ENCODE measurements at places on chromosomes 2 and 18.

DNA sequence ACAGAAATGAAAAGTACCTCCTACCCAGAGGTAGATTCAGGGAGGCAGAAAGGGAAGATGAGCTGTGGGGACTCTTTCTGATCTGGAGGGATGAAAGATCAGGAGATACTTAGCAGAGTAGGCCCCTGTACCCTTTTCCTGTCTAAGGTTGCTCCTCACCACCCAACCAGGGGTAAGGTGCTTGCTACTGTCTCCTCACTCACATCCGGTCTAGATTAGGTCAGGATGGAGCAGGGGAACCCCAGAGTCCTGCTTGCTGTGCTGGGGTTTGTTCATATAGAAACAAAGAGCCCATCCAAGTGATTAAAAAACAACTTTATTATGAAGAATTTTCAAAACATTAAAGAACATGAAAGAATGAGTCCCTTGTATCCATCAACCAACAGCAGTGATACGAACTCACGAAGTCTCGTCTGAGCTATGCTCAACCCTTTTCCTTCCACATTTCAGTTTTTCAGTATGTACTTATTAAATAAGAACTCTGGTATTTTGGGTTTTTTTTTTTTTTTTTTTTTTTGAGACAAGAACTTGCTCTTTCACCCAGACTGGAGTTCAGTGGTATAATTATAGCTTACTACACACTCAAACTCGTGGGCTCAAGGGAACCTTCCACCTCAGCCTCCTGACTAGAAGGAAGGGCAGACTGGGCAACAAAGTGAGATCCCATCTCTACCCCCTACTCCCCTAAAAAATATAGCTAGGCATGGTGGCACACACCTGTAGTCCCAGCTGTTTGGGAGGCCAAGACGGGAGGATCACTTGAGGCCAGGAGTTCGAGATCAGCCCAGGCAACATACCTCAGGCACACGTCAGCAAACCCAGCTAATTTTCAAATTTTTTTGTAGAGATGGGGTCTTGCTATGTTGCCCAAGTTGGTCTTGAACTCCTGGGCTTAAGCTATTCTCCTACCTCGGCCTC lies 28.5 kb upstream of the MCFD2 start:
- H3K4me1 ChIP-seq: peaks cover 15% of the 10 kb centered on the region
- no peak for DNase-seq
- no peak overlapping the region for H3K27ac ChIP-seq
- no peaks in the 10 kb centered on the region for H3K36me3 ChIP-seq
- peaks cover 20% of the 10 kb centered on the region for H3K27me3 ChIP-seq

DNA sequence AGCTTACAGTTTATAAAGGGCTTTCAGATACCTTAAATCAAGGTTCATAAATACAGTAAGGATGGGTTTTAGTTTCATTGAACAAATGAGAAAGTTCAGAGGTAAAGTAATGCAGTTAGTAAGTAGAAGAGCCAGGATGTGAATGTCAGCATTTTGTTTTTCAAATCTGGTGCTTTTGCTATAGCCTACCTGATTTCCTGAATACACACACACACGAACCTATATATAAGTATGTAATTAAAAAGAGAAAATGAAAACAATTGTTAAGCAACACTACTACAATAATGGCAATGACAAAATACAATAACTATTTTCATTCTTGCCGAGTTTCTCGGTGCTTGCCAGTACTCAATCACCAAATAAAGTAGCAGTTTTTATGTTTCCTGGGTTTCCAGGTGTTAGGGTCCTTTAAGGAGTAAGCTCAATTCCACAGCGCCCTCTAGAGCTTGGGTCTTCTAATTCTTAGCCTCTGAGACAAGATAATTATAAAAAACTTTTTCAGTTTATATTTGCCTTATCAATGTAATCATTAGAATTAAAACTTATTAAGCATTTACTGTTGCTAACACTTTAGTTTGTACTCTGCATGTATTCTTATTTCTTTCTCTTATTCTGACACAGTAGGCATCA lies 512.9 kb upstream of the ACVR2A start:
- H3K4me3 ChIP-seq: no peak overlapping the region
- DNase-seq: peak; percentile 69
- no peaks in the 10 kb centered on the region for H3K27me3 ChIP-seq
- H3K4me1 ChIP-seq: no peaks in the 10 kb centered on the region
- H3K27ac ChIP-seq: no peak overlapping the region

- H3K4me3 ChIP-seq: no peak overlapping the region
- H3K36me3 ChIP-seq: no peaks in the 10 kb centered on the region
- no peak for DNase-seq
- peaks cover 13% of the 10 kb centered on the region for H3K4me1 ChIP-seq
- no peaks in the 10 kb centered on the region for H3K27me3 ChIP-seq
These were observed 47.9 kb upstream of the PELI1 start for GRCh38 chr2:64192125-64192479.

GRCh38 chr2:57882895-57883515 lies 163.6 kb upstream of the VRK2 start:
- H3K27me3 ChIP-seq: no peaks in the 10 kb centered on the region
- no peaks in the 10 kb centered on the region for H3K4me1 ChIP-seq
- H3K27ac ChIP-seq: no peak overlapping the region

DNA sequence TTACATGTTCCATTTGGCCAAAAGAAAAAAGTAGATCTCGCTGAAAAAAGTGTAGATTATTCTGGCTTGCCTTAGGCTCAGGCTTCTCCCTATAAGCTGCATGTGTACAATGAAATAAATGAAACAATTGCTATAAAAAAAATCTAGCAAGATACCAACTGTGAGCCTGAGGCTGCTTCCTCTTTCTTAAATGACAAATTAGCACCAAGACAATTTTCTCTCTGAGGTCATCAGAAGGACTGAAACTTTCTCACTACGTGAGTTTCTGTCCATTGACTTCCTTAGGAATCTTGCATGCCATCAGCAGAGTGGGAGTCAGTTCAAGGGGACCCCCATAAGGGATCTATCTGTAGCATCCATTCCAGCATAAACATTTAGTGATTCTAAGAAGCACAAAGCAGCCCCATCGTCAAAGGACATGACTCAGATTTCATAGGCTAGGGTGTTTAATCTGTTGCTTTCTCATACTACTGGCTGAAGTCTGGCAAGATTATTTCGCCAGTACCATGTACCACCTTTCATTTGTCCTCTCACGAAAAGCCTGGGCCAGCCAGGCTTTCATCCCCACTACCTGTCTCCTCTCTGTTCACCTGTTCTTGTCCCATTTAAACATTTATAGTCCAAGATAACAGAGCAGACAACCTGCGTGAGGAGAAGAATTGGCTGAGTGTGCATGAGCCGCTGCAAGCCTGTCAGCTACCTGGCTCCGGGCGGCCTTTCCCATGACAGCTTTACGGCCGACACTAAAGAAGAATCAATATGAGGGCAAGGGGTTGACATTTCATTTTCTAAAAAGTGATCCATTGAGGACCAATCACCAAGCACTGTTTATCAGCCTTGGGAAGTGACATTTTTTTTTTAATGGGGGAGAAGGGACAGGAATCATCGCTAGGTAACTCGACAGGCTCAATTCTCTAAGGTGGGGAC lies 120.0 kb downstream of the EPHA4 start:
- H3K36me3 ChIP-seq: peaks cover 60% of the 10 kb centered on the region
- H3K4me3 ChIP-seq: no peak overlapping the region
- DNase-seq: no peak
- H3K27ac ChIP-seq: no peak overlapping the region
- H3K27me3 ChIP-seq: peaks cover 7% of the 10 kb centered on the region
- peaks cover 14% of the 10 kb centered on the region for H3K4me1 ChIP-seq

GRCh38 chr2:240507060-240507777 lies 50.6 kb downstream of the ANKMY1 start:
- no peak overlapping the region for H3K4me3 ChIP-seq
- no peaks in the 10 kb centered on the region for H3K4me1 ChIP-seq
- H3K27ac ChIP-seq: no peak overlapping the region

DNA sequence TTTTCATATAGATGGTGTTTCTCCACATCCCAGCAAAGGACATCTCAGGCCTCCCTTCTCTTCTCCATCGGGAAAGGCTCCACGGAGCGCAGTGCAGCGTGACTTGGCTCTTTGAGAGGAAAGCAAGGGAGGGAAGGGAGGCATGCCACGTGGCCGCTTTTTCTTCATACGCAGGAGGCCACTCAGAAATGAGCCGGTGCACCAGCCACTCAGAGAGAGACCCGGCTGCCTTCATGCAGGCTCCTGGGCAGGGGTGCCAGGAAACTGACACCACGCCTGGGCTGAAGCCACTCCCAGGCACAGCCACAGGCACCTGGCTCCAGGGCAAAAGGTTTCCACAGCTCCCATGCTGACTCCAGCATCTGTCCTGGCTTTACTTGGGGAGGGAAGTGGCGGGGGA lies 11.1 kb upstream of the LOXHD1 start:
- H3K4me1 ChIP-seq: no peaks in the 10 kb centered on the region
- no peak overlapping the region for H3K27ac ChIP-seq
- DNase-seq: no peak
- H3K4me3 ChIP-seq: no peak overlapping the region
- H3K36me3 ChIP-seq: no peaks in the 10 kb centered on the region

DNA sequence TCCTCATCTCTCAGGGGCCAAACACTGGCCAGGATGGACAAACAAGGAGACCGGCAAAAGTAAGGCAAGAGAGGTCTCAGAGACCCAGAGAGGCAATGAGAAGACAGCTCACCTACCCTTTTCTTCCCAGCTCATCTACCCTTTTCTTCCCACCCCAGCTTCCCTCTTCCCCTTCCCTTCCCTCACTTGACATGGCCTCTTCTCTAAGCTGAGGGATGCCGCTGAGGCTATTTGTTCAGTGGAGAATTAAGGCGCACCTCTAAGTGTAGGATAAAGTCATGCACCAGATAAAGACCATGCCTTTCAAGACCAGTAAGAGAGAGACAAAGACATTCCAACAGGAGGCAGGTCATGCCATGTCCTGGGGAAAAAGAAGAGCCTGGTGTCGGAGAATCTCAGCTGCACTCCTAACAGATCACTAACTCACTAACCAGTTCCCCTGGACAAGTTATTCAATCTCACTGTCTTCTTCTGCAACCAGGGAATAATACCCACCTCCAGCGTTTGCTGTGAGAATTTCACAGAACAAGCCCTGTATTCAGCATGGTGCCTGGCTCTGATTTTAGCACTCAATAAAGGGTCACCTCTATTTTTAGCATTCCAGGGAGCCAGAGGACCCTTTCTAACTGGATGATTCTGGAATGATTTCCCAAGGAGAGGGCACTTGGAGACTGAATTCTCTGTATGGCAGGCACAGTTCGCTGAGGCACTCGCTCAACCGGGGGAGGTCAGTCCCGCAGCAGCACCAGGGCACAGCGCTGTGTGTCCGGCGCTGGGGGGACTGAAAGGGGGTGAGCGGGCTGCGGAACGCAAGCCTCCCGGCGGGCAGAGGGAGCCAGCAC lies 3.0 kb upstream of the FOSL2 start:
- H3K4me1 ChIP-seq: no peaks in the 10 kb centered on the region
- peaks cover 19% of the 10 kb centered on the region for H3K27me3 ChIP-seq
- H3K4me3 ChIP-seq: peak overlapping the region; percentile 87
- DNase-seq: peak; percentile 85
- no peaks in the 10 kb centered on the region for H3K36me3 ChIP-seq

DNA sequence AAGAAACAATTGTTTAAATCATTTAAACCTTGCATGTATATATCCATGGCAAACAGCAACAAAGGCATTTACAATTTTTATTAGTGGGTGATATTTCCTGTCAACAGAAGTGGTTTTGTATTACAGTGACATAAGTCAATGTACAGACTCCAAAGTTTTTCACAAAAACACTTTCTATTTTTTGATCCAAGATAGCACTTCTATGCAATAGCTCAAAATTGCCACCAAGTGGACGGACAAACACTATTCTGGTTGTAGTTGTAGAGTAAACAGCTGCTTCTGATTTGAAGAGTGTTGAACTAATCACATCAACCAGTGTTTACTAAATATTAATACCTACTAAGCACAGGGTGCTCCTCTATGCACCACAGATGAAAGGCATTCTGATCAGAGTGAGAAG lies 421.4 kb downstream of the NCKAP5 start:
- no peaks in the 10 kb centered on the region for H3K27me3 ChIP-seq
- no peak overlapping the region for H3K27ac ChIP-seq
- DNase-seq: no peak
- H3K4me3 ChIP-seq: no peak overlapping the region

GRCh38 chr2:145080426-145080825 lies 560.5 kb upstream of the ZEB2 start:
- H3K27ac ChIP-seq: no peak overlapping the region
- H3K36me3 ChIP-seq: no peaks in the 10 kb centered on the region

- no peak for DNase-seq
- H3K27me3 ChIP-seq: no peaks in the 10 kb centered on the region
- H3K36me3 ChIP-seq: no peaks in the 10 kb centered on the region
These were observed 51.0 kb downstream of the WDPCP start for GRCh38 chr2:63537306-63537705.

DNA sequence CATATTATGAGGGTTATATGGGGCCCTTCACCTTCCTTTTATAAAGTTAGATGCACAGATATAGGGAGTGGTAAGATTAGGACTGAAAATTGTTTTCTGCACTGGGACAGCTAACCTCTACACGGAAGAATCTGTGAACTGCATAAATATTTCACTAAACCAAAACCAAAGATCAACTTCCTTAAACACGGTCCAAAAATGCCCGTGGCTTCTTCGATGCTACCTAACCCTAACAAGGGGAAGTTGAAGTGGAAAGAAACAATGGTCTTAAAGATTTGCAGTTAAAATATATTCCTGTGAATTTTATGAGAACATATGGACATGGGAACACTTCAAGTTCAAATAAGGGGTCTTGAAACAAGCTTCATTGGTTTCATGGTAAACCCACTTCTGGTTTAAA lies 33.3 kb upstream of the PAX3 start:
- H3K36me3 ChIP-seq: no peaks in the 10 kb centered on the region
- no peaks in the 10 kb centered on the region for H3K27me3 ChIP-seq
- no peak overlapping the region for H3K27ac ChIP-seq
- H3K4me1 ChIP-seq: no peaks in the 10 kb centered on the region
- no peak overlapping the region for H3K4me3 ChIP-seq

GRCh38 chr2:200782251-200782650 lies 29.5 kb upstream of the BZW1 start:
- H3K27ac ChIP-seq: no peak overlapping the region
- H3K4me3 ChIP-seq: no peak overlapping the region
- no peaks in the 10 kb centered on the region for H3K36me3 ChIP-seq
- no peaks in the 10 kb centered on the region for H3K27me3 ChIP-seq
- no peaks in the 10 kb centered on the region for H3K4me1 ChIP-seq

DNA sequence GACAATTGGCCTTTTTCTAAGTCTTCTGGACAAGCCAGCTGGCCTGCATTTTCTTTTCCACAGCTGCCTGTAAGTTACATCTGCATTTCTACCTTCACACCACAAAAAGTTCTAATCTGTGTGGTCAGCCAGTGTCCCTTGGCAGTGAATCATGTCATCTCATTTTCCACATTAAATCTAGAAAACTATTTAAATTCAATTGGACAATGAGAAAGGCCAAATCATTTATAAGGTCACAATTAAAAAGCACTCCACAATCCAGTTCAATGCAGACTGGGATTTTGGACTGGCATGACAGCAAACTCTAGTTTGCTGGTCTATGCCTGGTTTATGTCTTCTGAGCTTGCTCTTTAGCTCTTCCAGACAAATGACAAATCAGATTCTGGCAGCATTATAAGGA lies 494.2 kb upstream of the SPHKAP start:
- H3K27ac ChIP-seq: no peak overlapping the region
- H3K36me3 ChIP-seq: no peaks in the 10 kb centered on the region
- no peaks in the 10 kb centered on the region for H3K4me1 ChIP-seq
- H3K4me3 ChIP-seq: no peak overlapping the region
- no peak for DNase-seq
- no peaks in the 10 kb centered on the region for H3K27me3 ChIP-seq
